HT1080 (cell line): ENCODE measurements at places on chromosomes 12 and 14. TPM values are rescaled to one million over a fixed set of nuclear protein-coding genes. Genes with fewer than 3 reads are reported as not detected.

RPL6 gene
- 1,848 and 2,042 TPM in 2 replicates for total RNA-seq

PIANP gene
- total RNA-seq: 0.45 TPM in 1 of 2 replicates, not detected in the other

LTBP2 gene
- total RNA-seq: 32.5 and 34.9 TPM in 2 replicates

FGF23 gene
- not detected in 2 replicates for total RNA-seq

KLHDC1 gene
- total RNA-seq: not detected in 2 replicates

TOMM20L gene
- not detected in 2 replicates for total RNA-seq

PPP4R4 gene
- total RNA-seq: 2.0 and 8.8 TPM in 2 replicates

NTS gene
- total RNA-seq: 0.56 TPM in 1 of 2 replicates, not detected in the other

FAM90A1 gene
- not detected in 2 replicates for total RNA-seq

NPAS3 gene
- 0.18 TPM in 1 of 2 replicates, not detected in the other for total RNA-seq

AMHR2 gene
- 0.27 TPM in 1 of 2 replicates, not detected in the other for total RNA-seq

PTPRR gene
- 2.5 and 6.1 TPM in 2 replicates for total RNA-seq

LAG3 gene
- total RNA-seq: 0.20 and 2.0 TPM in 2 replicates

ZC3H10 gene
- total RNA-seq: 2.7 and 5.6 TPM in 2 replicates

ASPG gene
- not detected in 2 replicates for total RNA-seq

RNFT2 gene
- total RNA-seq: 5.6 and 6.0 TPM in 2 replicates

NTF3 gene
- total RNA-seq: not detected in 2 replicates

SERPINA10 gene
- not detected in 2 replicates for total RNA-seq

SLC25A47 gene
- total RNA-seq: 0.37 TPM in 1 of 2 replicates, not detected in the other

TMEM30B gene
- not detected in 2 replicates for total RNA-seq

CISTR gene
- not detected in 2 replicates for total RNA-seq

NRXN3 gene
- total RNA-seq: 0.67 and 1.2 TPM in 2 replicates

GLI1 gene
- 0.60 and 4.0 TPM in 2 replicates for total RNA-seq

SPTSSA gene
- 11.7 and 20.4 TPM in 2 replicates for total RNA-seq

BIN2 gene
- total RNA-seq: 0.06 TPM in 1 of 2 replicates, not detected in the other

SRRM4 gene
- not detected in 2 replicates for total RNA-seq

ASCL1 gene
- not detected in 2 replicates for total RNA-seq

EID3 gene
- 1.4 and 2.1 TPM in 2 replicates for total RNA-seq

RNASE3 gene
- total RNA-seq: not detected in 2 replicates

HOXC12 gene
- not detected in 2 replicates for total RNA-seq

ASIC1 gene
- total RNA-seq: 6.0 and 9.5 TPM in 2 replicates

GLIPR1L1 gene
- total RNA-seq: not detected in 2 replicates

CHST11 gene
- 38.0 and 54.3 TPM in 2 replicates for total RNA-seq

IGF1 gene
- total RNA-seq: not detected in 2 replicates

OTOGL gene
- total RNA-seq: under 0.01 and 0.02 TPM in 2 replicates

GYS2 gene
- not detected in 2 replicates for total RNA-seq

TPPP2 gene
- total RNA-seq: not detected in 2 replicates

CFAP251 gene
- 10.5 and 11.2 TPM in 2 replicates for total RNA-seq

KRT85 gene
- not detected in 2 replicates for total RNA-seq

LALBA gene
- total RNA-seq: 0.13 TPM in 1 of 2 replicates, not detected in the other

TSPAN8 gene
- total RNA-seq: not detected in 2 replicates

MANSC1 gene
- 0.73 and 3.4 TPM in 2 replicates for total RNA-seq

FSCB gene
- total RNA-seq: not detected in 2 replicates
